ENCODE measurements at places on chromosomes 7 and 10.
A peak's percentile ranks its signal among the peaks of the same experiment; 100 is the strongest.

DNA sequence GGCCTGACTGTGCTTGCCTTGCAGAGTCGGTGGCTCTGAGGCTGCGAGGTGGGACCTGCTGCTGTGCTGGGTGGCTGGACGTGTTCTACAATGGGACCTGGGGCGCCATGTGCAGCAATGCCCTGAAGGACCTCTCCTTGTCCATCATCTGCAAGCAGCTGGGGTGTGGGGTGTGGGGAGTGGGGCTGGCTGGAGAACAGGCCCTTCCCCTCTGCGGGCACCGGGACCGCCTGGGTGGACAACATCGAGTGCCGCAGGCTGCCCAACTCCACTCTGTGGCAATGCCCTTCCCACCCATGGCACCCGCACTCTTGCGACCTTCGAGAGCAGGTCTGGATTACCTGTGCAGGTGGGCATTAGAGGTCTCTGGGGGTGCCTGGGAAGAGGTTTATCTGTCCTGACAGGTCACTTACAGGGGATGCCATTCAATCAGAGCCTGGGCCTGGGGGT is 10.9 kb downstream of the SCART1 start:
- H3K36me3 ChIP-seq: no peaks in the 10 kb centered on the region
- DNase-seq: no peak
- no peak overlapping the region for H3K4me3 ChIP-seq
- peaks cover 23% of the 10 kb centered on the region for H3K27me3 ChIP-seq
- no peaks in the 10 kb centered on the region for H3K4me1 ChIP-seq

DNA sequence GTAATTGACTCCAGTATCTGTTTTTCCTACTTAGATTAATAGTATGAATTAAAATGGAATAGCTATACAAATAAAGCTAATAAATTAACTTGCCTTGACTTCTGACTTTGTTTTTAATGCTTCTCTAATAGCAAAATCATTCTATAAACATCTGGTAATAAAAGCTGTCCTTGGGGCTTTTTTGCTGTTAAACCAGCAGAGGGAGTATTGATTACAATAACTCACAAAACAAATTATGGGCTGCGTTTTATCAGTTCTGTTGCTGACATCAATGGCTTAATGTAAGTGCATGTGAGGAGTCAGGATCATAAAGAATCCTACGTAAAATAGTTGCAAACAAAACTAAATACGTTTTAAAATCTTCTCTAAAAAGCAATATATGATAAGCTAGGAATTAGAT is 667.8 kb downstream of the PCDH15 start:
- no peak overlapping the region for H3K27ac ChIP-seq
- DNase-seq: peak; percentile 36
- no peaks in the 10 kb centered on the region for H3K27me3 ChIP-seq

DNA sequence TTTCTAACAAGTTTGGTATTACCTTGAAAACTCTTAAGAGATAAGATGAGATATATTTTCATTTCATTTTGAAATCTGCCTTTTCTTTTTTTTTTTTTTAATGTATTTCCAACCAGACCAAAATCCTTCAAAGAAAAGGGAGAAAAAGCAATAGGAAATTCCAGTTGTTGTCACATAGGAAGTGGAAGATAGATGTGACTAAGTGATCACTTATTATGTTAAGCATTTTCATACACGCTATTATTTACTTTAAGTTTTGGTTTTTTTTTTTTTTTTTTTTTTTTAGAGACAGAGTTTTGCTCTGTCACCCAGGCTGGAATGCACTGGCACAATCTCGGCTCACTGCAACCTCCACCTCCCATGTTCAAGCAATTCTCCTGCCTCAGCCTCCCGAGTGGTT is 197.2 kb upstream of the FRMD4A start:
- no peak overlapping the region for H3K4me3 ChIP-seq
- no peak overlapping the region for H3K27ac ChIP-seq
- H3K27me3 ChIP-seq: no peaks in the 10 kb centered on the region
- H3K4me1 ChIP-seq: no peaks in the 10 kb centered on the region
- DNase-seq: no peak

DNA sequence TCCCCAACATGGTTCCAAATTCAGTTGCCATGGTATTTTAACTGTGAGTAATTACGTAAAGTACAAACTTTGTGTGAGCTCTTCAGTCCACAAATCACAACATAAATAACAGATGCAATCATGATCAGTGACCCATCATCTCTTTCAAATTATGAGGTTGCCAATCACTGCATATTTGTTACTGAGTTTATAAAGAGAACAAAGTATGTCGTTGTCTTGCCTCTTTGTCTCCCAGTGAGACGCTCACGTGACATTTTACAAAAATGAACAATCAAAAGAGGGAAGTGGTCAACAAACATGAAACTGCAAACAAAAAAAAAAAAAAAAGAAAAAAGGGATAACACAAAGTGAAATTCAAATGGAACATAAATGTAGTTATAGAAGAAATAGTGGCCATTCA is 122.7 kb upstream of the PDSS1 start:
- no peak overlapping the region for H3K4me3 ChIP-seq
- DNase-seq: no peak
- no peaks in the 10 kb centered on the region for H3K36me3 ChIP-seq
- no peaks in the 10 kb centered on the region for H3K27me3 ChIP-seq
- H3K4me1 ChIP-seq: peaks cover 4% of the 10 kb centered on the region

DNA sequence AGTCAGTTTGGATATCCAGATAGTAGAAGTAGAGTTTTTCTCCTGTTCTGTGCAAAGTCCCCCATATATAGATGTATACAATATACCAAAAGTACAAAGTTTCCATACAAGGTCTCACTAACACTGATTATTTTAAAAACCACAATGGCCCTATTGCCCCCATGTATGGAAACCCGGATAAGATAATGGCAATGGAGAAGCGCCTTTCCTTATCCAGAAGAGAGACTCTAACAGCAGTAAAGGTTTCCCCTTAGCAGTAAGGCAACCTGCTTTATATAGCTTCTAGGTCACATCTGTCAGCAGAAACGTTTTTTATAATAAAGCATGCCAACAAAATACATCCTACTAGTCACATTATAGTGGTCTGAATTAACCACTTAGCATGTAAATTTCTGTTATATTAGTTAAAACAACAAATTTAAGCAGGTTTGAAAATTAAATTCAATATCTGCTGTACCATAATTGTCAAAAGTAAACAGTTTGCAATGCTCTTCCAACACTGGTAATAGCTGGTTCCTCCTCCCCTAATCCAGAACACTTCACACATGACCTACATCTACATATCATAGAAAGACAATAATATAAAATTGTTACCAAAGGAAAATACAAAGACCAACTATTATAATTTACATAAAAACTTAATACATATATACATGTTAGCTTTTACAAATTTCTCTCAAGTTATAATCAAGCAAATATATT is 22.4 kb downstream of the USP6NL start:
- peaks cover 17% of the 10 kb centered on the region for H3K4me1 ChIP-seq
- DNase-seq: no peak
- no peak overlapping the region for H3K27ac ChIP-seq

DNA sequence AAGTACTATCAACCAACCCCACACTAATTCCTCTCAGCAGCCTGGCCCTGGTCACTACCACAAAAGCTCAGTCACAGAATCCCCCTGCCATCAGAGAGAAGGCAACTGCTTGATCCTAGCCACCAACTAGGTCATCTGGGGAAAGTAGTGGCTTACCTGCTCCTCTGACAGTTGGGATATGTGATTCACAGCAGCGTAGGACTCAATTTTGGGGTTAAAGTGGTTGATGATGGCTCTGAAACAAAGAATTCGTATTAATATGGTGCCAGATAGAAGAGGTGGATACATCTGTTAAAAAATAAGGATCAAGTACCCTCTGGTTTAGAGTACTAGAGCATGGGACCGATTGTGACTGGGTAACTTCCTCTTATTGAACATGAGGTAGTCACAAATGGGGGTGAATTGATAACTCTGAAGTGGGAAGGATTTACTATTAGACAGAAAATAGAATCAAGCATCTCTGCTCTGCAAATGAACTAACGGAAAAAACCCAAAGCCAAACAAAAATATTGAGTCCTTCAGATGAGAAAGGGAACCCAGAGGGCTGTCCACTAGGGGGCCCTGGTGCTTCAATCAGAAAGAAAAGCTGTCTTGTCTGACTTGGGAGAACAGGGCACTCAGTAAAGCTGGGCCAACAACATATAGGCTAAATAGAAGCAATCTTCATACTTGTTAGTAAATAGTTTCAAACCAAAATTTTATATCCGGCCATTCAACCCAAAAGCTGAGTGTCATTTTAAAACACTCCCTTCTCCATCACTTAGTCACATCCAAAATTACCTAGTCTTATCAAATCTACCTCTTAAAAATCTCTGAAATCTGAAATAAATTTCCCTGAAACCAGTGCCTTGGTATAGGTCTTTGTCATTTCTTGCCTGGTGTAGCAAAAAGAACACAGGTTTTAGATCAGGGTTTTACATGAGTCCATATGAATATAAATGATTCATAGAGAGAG is 45.9 kb upstream of the KCNIP2 start:
- no peaks in the 10 kb centered on the region for H3K27me3 ChIP-seq
- peak; percentile 94 for DNase-seq
- H3K4me1 ChIP-seq: no peaks in the 10 kb centered on the region
- no peak overlapping the region for H3K4me3 ChIP-seq

GRCh38 chr10:85448716-85449115 is 917.9 kb downstream of the GRID1 start:
- no peaks in the 10 kb centered on the region for H3K27me3 ChIP-seq
- H3K27ac ChIP-seq: no peak overlapping the region
- DNase-seq: no peak
- no peaks in the 10 kb centered on the region for H3K36me3 ChIP-seq
- no peaks in the 10 kb centered on the region for H3K4me1 ChIP-seq

- H3K27me3 ChIP-seq: no peaks in the 10 kb centered on the region
- no peak for DNase-seq
- no peak overlapping the region for H3K27ac ChIP-seq
These were observed 99.0 kb downstream of the KIAA1217 start for GRCh38 chr10:24307696-24308485.

DNA sequence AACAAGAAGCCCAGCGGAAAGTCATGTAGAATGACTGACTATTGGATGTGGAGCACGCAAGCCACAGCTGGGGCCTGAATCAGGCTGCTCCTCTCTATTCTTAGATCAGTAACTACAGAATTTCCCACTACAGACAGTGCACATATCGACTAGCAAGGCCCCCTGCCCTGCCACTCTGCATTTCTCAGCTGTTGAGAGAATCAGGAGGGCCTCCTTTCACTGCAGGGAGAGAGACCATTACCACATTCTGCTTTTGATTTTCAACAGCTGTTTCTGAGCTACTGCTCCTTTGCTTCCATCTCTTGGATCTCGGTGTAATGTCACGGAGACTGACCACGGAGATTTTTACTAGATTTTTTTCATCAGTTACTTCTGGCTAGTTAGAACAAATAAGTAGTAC is 73.8 kb downstream of the PON1 start:
- H3K27ac ChIP-seq: no peak overlapping the region
- H3K4me1 ChIP-seq: peaks cover 11% of the 10 kb centered on the region
- H3K36me3 ChIP-seq: no peaks in the 10 kb centered on the region
- no peak overlapping the region for H3K4me3 ChIP-seq
- H3K27me3 ChIP-seq: no peaks in the 10 kb centered on the region

GRCh38 chr7:50650057-50650664 is 85.0 kb upstream of the DDC start:
- no peak overlapping the region for H3K4me3 ChIP-seq
- H3K27ac ChIP-seq: no peak overlapping the region

GRCh38 chr10:109343293-109343692 is 580.0 kb downstream of the XPNPEP1 start:
- no peaks in the 10 kb centered on the region for H3K4me1 ChIP-seq
- H3K4me3 ChIP-seq: no peak overlapping the region
- H3K27ac ChIP-seq: no peak overlapping the region
- no peaks in the 10 kb centered on the region for H3K36me3 ChIP-seq

DNA sequence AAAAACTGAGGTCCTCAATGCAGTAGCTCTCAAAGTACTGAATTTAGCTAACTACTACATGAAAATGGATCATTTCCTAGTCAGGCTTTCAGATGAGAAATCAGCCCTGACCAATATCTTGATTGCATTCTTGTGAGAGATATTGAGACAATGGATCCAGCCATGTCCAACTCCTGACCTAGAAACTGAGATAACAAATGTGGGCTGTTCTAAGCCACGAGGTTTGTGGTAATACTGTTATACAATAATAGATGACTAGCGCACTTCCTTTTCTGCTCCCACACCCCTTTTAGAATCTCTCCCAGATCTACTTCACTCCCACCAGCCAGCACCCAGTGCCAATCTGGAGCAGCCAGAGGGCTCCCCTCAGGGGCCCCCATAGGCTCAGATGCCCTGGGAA is 209.3 kb upstream of the KMT2E start:
- no peaks in the 10 kb centered on the region for H3K36me3 ChIP-seq
- no peaks in the 10 kb centered on the region for H3K4me1 ChIP-seq
- no peak overlapping the region for H3K27ac ChIP-seq
- DNase-seq: no peak
- no peak overlapping the region for H3K4me3 ChIP-seq
- no peaks in the 10 kb centered on the region for H3K27me3 ChIP-seq

- peaks cover 6% of the 10 kb centered on the region for H3K4me1 ChIP-seq
- no peaks in the 10 kb centered on the region for H3K27me3 ChIP-seq
- no peaks in the 10 kb centered on the region for H3K36me3 ChIP-seq
- no peak for DNase-seq
- no peak overlapping the region for H3K4me3 ChIP-seq
These were observed 105.2 kb downstream of the FANK1 start for GRCh38 chr10:126001576-126001975.

DNA sequence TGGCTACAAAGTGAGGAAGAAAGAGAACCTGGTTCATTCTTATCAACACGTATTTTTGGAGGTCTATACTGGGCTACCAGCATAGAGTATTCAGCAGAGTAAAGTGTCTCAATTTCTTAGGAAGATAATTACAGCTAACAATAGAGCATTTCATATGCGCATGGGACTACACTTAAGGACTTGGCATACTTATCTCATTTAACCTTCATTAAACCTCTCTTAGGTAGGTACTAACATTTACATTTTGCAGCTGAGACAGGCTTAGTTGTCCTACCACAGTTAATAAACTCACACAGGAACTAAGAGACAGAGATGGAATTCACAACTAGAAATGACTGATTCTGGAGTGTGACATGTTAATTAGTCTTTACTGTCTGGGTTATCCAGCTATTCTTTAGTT is 66.6 kb downstream of the NRBF2 start:
- H3K27me3 ChIP-seq: no peaks in the 10 kb centered on the region
- peak; percentile 30 for DNase-seq
- H3K4me3 ChIP-seq: no peak overlapping the region
- peaks cover 34% of the 10 kb centered on the region for H3K4me1 ChIP-seq
- H3K36me3 ChIP-seq: peaks cover 45% of the 10 kb centered on the region

DNA sequence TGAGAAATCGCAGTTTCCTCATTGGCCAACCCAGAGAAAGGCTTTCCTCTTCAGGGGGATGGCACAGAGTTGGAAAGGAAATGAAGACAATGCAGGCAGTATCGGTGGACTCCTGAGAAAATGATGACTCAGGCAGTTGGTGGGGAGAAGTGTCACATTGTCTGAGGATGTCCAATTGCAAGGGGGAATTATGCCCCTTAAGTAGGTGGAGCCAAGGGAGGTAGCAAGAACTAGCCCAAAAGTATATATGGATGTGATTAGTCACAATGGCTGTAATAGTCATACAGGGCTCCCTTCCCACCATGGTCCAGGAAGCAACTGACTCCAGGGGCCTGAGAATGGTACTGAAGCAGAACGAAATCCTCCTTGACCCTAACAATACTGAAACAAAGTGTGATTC is 58.3 kb upstream of the EGFR start:
- no peaks in the 10 kb centered on the region for H3K27me3 ChIP-seq
- no peak overlapping the region for H3K27ac ChIP-seq
- no peaks in the 10 kb centered on the region for H3K4me1 ChIP-seq
- DNase-seq: no peak
- H3K4me3 ChIP-seq: no peak overlapping the region

All from GM23338 (cell line).